ENCODE measurements at places on chromosomes 3 and 15. TPM values are rescaled to one million over a fixed set of nuclear protein-coding genes. Genes with fewer than 3 reads are reported as not detected.

Gene CFAP20DC
- total RNA-seq = 2.8 TPM

DNA sequence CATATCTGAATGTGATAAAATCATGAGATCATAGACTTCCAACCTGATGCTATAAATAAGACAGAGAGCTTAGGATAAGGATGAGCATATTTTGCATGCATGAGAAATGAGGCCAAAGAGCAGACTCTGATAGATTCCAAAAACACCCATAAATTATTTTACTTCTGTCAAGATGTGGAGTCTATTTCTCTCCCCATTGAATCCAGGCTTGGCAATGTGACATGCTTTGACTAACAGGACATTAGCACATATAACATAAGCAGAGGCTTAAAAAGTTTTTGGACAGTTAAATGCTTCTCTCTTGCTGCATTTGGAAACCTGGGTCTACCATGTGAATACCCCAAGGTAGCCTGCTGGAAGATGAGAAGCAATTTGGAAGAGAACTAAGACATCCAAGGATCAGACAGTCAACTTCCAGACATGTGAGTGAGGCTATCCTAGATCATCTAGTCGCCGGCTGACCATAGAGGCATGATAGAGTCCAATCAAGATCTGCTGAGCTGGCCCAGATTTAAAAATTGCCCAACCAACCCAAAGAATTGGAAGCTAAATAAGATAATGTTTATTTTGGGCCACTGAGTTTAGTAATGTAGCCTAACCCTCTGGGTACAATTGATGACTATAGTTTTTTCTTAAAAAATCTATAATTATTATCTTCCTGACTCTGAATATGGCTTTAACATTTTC is 30.3 kb downstream of the MYLK start:
- no peaks in the 10 kb centered on the region for H3K4me1 ChIP-seq
- DNase-seq = no peak
- H3K27ac ChIP-seq = no peak overlapping the region

- H3K4me3 ChIP-seq = peak overlapping the region; percentile 79
- H3K4me1 ChIP-seq = peaks cover 5% of the 10 kb centered on the region
- H3K36me3 ChIP-seq = no peaks in the 10 kb centered on the region
- no peaks in the 10 kb centered on the region for H3K27me3 ChIP-seq
- peak overlapping the region; percentile 87 for H3K27ac ChIP-seq
Observed at GRCh38 chr15:72783004-72783639, 436 bp downstream of the ADPGK start.

- no peak for DNase-seq
- H3K27me3 ChIP-seq = no peaks in the 10 kb centered on the region
- H3K27ac ChIP-seq = no peak overlapping the region
- H3K36me3 ChIP-seq = no peaks in the 10 kb centered on the region
- H3K4me1 ChIP-seq = peaks cover 2% of the 10 kb centered on the region
Observed at GRCh38 chr3:15326037-15326436, 6.3 kb downstream of the SH3BP5 start.

GRCh38 chr3:101779822-101780381 is 891 bp downstream of the NXPE3 start:
- H3K27me3 ChIP-seq = peaks cover 4% of the 10 kb centered on the region
- no peak overlapping the region for H3K27ac ChIP-seq
- H3K4me3 ChIP-seq = peak overlapping the region; percentile 88
- DNase-seq = no peak
- peaks cover 6% of the 10 kb centered on the region for H3K4me1 ChIP-seq

GRCh38 chr15:85793641-85794597 is 806 bp downstream of the KLHL25 start:
- peak overlapping the region; percentile 91 for H3K4me3 ChIP-seq
- H3K27me3 ChIP-seq = peaks cover 4% of the 10 kb centered on the region
- peaks cover 9% of the 10 kb centered on the region for H3K4me1 ChIP-seq
- peak overlapping the region; percentile 71 for H3K27ac ChIP-seq
- no peak for DNase-seq

DNA sequence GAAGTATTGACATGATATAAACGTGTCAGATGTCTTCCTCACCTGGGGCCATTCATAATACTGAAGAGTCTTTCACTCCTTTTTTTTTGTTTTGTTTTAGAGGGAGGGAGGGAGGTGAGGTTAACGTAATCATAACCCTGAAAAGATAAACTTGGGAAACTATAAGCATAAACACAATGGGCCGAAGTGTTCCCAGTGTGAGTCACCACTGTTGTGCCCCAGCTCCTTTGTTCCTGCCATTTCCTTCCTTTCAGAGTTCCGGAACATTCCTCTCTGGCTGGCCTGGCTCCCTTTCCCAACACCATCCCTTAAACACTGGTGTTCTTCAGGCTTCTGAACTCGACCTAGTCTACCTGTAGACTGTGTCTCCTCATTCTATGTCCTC is 18.6 kb downstream of the PLD1 start:
- H3K36me3 ChIP-seq = no peaks in the 10 kb centered on the region
- no peak overlapping the region for H3K27ac ChIP-seq
- peaks cover 3% of the 10 kb centered on the region for H3K4me1 ChIP-seq
- H3K4me3 ChIP-seq = no peak overlapping the region
- no peaks in the 10 kb centered on the region for H3K27me3 ChIP-seq

GRCh38 chr3:125608419-125608818 is 13.1 kb upstream of the OSBPL11 start:
- no peak overlapping the region for H3K27ac ChIP-seq
- H3K36me3 ChIP-seq = no peaks in the 10 kb centered on the region
- H3K4me1 ChIP-seq = peaks cover 5% of the 10 kb centered on the region
- DNase-seq = no peak

DNA sequence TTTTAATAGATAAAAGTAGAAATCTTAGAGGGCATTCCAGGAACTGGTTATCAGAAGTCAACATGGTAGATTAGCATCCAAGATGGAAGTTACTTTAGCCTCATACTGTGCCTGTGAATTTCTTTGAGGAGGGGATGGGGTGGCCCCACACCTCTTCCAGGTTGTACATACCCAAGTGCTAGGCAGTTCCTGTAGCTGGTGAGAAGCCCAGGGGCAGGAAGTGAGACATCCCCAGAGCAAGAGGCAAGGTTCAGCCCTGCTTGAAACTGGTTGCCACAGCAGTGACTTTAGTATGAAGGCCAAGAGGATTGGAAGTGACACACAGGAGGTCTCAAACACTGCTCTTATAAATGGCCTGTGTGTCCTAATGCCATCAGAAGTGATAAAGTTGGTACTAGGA is 11.9 kb downstream of the GTPBP8 start:
- no peak for DNase-seq
- no peak overlapping the region for H3K27ac ChIP-seq
- peaks cover 13% of the 10 kb centered on the region for H3K36me3 ChIP-seq
- no peak overlapping the region for H3K4me3 ChIP-seq

DNA sequence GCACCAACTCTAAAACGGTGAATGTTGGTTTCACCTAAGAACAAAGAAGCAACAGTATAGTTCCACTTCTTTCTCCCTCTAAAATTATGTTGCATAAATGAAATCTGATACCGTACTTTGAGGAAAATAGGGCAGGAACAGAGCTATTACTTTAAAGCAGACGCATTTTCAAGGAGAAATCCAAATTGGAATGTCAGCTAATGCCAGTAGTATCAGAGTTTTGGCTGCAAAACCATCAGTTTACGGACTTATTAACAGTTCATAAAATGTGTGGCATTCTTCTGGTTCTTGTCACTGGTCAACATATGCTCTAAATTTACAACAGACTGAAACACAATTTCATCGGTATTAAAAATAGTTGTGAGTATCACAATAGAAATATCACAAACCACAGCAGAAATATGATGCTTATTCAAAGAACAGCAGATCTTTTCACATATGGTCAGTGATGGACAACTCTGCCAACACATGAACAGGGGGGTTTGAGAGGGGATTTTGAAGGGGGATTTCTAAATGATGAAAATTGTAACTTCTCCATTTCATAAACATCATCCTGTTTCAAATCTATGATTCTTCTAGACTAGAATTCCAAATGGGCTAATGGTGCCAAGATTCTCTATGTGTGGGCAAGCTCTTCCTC is 38.7 kb upstream of the ROBO2 start:
- DNase-seq = no peak
- H3K27me3 ChIP-seq = no peaks in the 10 kb centered on the region
- H3K36me3 ChIP-seq = no peaks in the 10 kb centered on the region

DNA sequence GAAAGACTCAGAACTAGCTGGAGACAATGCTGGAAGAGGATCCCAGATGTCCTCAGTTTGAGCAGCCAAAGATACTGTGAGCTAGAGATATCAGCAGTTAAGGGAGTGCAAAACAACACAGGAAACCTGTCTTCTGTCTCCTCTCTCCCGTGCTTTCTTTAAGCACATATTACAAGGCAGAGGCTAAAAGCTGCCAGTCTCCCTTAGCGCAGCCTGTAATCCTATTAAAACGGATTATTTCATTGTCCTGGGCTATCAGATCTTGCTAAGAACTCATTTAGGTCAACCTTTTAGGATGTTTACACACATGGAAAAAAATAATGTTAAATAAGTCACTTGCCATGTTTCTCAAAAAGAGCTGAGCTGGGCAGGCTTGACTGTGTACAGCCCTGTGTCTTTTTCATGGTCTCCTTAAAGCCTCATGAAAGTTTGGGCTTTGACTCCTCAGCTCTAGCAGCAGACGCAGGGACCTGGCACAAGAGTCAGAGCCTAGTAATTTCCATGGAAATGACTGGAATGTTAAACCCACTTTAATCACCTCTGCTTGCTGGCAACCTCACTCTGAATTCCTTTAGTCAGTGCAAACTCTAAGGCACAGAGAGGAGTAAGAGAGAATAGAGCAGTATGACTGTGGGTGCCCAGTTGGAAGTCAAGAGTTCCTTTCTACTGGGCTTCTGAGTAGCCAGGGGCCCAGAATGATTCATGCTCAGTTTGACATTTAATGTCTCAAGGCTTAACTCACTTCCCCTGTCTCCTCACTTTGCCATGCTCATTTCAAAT is 491.9 kb downstream of the NTRK3 start:
- no peak overlapping the region for H3K4me3 ChIP-seq
- no peak for DNase-seq
- H3K27ac ChIP-seq = no peak overlapping the region
- peaks cover 9% of the 10 kb centered on the region for H3K4me1 ChIP-seq
- no peaks in the 10 kb centered on the region for H3K36me3 ChIP-seq
- no peaks in the 10 kb centered on the region for H3K27me3 ChIP-seq

DNA sequence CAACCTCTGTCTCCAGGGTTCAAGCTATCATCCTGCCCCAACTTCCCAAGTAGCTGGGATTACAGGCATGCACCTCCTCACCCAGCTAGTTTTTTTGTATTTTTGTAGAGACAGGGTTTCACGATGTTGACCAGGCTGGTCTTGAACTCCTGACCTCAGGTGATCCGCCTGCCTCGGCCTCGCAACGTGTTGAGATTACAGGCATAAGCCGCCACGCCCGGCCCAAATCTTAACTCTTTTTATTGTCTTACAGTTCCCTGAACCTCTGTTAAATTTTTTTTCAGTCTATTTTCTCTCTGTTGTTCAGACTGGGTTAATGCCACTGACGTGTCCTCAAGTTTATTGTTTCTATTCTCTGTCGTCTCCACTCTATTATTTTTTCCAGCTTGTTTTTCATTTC is 115.8 kb upstream of the UBE3A start:
- H3K4me3 ChIP-seq = no peak overlapping the region
- H3K27me3 ChIP-seq = no peaks in the 10 kb centered on the region
- H3K4me1 ChIP-seq = peaks cover 5% of the 10 kb centered on the region
- no peaks in the 10 kb centered on the region for H3K36me3 ChIP-seq
- no peak overlapping the region for H3K27ac ChIP-seq

All from H1 (cell line).